ENCODE measurements at places on chromosomes 12 and 14.
A peak's percentile ranks its signal among the peaks of the same experiment; 100 is the strongest.

DNA sequence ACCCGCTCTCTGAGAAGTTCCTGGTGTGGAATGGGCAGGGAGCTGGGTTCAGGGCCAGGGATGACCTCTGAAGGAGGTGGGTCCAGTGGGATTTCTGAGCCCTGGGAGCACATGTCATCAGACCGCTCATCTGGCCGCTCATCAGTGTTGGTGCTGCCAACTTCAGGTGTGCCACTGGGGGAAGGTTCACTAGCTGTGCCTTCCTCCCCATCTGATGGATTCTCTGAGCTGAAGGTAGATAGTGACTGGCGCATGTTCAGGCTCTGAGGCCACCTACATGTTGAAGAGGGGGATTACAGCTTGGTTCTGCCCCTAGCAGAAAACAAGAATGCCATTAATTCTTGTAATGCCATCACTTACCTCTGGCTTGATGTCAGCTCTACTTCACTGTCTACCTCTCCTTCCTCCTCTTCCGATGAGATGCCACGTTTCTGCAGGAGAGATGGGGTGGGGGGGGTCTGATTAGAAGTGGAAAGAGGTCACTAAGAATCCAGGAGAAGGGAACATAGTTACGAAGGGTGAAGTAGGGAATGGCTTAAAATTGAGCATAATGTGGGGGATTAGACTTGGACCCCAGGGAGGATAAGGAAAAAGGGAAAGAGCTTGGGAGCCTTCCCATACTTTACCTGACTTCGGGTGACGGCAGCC lies 17.2 kb downstream of the MAP3K12 start:
- DNase-seq: no peak

DNA sequence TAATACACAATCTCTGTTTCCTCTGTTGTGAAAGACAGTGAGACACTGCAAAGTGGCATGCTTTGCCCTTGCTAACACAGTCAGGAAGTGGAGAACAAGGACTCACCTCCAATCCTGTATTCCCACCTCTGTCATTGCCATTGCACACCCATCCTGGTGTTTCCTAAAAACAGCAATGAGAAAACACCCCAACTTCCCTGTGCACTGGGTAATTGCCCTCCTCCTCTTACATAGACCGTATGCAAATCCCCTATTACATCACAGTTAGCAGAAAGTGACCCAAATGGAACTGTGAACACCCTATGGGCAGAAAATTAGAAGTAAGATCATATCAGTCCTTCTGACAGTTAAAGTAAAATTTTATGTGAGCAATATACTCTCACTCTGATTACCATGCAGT lies 355.5 kb downstream of the BCL11B start:
- DNase-seq: no peak

- DNase-seq: no peak
These were observed 501 bp downstream of the C1R start for GRCh38 chr12:7091660-7092228.

GRCh38 chr12:18681818-18682217 lies 56.0 kb downstream of the PLCZ1 start:
- DNase-seq: no peak

DNA sequence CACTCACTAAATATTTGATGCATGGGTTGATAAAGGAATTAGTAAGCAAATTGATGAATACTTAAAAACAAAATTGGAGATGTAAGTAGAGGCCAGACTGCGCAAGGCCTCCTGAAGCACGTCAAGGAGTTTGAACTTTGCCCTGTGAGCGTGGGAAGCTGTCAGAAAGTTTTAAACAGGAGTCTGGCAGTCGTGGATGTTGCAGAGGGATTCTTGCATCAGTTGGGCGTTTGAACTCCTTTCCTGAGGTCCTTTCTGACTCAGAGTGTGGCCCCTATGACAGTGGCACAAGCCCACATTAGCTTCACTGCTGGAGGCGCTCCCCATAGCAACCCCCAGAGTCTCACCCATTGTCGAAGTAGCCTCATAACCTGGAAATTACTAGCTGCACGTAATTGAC lies 17.9 kb upstream of the IL22 start:
- DNase-seq: no peak

GRCh38 chr14:100526632-100527031 lies 60.6 kb downstream of the BEGAIN start:
- no peak for DNase-seq

- no peak for DNase-seq
These were observed 90.9 kb upstream of the MDM1 start for GRCh38 chr12:68422956-68423574.

- DNase-seq: no peak
These were observed 126.7 kb upstream of the TMEM260 start for GRCh38 chr14:56452940-56453339.

DNA sequence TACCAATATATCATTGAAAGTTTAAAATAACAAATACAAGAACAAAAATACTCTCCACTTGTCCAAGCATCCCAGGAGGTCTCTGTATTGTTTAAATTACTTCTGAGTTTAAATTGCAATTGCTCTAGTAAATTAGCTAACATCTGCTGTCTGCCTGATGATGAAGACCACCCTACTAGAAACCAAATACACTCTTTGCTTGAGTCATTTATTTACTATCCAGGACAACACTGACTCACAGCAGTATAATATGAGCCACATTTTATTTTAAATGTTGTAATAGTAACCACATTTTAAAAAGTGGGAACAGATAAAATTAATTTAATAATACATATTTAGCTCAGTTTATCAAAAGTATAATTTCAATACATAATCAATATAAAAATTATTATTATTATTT lies 62.9 kb upstream of the EEA1 start:
- no peak for DNase-seq

- DNase-seq: no peak
These were observed 242.2 kb upstream of the OR4E1 start for GRCh38 chr14:21915826-21916225.

DNA sequence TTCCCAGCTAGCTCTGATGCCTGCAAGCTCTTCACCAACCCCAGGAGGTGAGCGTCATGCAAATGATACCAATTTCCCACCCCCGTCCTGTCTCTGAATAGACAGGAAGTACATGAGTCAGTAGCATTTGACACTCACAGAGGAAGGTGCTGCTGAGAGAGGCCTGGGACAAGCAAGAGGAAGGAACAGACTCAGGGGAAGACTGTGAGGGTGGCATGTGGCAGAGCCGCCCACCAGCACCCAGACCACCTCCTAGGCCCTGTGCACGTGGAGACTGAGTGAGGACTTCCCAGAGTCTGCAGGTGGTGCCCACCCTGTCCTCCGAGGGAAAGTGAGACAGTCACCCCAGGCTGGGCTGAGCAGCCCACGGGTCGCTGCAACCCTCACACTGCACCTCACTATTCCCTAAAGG lies 199.5 kb upstream of the SFSWAP start:
- DNase-seq: peak; percentile 20

DNA sequence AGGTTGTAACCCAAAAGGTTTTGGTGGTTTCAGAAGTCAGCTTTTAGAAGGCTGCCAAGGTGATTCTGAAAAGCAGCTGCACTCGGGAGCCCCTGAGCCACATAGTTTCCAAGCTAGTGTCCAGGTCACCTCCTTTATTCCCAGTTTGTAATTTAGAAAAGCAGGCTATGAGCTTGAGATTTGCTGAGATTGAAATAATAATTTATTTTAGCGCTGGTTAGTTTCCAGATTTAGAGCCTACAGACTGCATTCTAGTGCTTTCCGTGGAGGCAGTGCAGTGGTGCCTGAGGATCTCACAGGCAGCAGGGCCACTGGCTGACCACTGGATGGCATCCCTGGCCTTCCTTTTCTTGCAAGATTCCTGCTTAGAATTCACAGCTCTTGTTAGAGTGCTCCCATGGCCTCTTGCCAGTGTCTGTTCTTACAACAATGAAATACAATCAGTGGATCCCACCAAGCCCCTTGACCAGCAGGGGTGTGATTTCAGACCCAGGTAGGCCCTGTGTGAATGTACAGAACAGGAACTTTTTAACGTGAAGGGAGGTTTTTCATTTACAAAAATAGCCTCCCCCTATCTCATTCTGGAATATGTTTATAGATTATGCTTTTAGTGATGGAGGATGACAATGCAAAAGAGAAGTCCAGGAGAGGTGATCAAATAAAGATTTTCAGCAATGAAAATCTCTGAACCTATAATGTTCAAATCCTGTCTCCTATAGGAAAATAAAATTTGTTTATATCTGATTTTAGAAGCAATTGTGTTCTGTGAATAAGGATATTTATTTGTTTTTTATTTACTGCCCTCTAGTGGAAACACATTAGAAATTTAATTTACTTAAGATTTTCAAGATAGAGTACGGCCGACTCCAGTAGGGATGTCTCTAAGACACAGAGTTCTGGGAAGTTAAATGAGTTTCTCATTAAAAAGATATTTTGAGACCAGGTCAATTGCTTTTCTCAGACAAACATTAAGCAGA lies 362.1 kb upstream of the STXBP6 start:
- DNase-seq: peak; percentile 42

DNA sequence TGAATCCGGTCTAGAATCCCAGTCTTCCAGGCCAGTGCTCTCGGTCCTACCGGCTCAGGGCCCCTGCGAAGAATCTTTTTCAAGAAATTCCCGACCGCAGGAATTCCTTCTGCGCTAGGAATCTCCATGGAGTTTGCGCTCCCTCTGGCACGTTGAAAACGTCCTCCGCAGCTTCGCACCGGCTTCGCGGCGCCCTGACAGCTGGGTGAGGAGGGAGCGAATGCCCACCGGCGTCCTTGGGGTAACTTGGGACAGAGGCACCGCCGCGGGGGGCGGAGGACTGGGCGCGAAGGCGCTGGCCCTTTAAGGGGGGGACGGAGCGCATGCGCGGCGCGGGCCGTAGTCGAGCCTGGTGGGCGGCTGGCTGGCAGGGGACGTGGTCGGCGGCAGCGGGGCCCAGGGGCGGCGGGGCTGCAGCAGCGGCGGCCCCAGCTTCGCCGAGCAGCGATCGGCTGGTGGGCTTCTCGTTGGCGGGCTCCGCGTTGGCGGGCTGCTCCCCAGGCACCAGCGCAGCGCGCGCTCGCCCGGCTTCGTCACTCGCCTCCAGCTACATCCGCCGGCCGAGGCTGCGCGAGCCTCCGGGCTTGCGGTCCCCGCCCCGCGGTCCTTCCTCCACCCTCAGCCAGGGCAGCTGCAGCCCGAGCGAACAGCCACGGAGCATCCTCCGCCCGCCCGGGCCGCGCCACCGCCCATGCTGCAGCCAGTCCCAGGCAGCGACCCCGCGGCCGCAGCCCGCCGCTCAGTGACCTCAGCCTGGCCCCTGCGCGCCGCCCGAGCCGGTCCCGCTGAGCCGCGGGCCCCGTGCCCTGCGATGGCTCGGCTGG lies at the start of gene VASH1:
TSS of gene VASH1 (plus strand) at position 333 of the 824 bp plus-strand sequence. CDS start 1,354 bp downstream, outside the sequence.
- DNase-seq: peak; percentile 68

DNA sequence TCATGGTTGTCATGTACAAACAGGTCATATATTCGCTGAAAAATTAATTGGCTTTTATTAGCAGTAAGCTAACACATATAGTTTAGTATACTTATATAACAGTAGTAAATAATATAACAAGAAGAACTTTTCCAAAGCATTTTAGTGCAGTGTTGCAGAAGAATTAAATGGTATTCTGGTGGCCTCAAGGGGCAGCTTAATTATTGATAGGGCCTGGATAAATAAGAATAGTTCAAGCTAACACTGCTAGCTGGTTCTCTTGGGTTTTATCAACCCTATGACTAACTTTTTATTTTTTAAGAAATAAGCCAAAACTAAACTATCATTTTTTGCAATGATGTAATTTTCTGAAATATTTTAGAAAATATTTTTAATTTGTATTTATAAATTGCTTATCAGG lies 152.1 kb downstream of the SRGAP1 start:
- no peak for DNase-seq

DNA sequence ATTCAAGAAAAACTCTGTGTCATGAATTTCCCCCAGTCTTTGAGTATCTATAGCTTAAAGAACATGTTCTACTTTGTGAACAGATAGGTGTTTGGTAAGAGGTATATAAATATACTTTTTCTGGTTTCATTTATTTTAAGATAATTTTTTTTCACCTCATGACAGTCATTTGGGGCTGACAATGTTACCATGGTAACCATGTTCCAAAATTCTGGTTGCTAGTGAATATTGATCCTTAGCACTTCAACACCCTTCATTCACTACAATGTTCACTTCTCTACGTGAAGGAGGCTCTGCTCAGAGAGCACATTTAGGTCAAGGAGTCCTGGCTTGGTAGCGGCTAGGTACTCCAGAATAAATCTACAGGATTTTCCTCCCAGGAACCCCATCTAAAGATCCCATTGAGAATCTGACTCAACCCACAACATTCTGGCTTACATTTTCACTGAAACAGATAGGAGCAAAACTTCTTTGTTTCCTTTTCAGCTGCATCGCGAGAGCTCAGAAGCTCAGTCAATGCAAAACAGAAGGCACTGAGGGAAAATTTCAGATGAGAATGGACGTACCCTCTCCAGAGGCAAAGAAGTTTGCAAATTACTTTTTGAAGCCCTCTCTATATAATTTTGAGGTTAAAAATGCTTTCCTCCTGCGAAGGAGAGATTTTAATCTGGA lies 93.6 kb downstream of the ARF6 start:
- no peak for DNase-seq

DNA sequence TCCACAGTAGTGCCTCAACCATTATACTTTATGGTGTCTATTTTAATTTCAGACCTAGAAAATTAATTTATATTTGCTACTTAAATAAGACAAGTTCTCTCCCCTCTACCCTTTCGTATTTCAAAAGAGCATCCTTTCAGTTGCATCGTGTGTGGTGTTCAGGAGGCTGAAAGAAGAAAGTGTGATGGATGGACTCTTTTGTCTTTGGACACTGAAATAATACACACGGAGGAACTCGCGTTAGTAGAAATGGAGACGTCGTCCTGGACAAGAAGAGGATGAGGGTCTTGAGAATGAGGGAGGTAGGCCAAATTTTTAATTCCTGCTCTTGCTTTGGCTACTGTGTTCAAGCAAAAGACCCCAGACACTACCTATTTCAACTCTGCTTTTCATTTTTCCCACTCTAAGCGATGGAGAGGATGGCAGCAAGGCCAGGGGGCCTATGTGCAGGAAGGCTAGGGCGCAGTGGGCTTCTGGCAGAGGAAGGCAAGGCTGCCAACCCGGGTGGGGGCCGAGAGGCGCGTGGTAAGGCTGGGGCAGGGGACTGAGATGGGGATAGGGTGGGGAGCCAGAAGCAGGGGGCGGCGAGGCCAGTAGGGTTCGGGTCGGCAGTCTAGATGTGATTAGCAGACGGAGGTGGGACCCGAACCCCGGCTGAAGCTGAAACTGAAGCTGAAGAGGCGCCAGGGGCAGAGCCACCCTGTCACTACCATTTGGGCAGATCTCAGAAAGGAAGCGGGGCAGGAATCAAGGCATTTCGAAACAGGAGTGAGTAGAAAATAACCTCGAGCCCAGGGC lies 722 bp downstream of the TMED8 start:
- peak; percentile 4 for DNase-seq

DNA sequence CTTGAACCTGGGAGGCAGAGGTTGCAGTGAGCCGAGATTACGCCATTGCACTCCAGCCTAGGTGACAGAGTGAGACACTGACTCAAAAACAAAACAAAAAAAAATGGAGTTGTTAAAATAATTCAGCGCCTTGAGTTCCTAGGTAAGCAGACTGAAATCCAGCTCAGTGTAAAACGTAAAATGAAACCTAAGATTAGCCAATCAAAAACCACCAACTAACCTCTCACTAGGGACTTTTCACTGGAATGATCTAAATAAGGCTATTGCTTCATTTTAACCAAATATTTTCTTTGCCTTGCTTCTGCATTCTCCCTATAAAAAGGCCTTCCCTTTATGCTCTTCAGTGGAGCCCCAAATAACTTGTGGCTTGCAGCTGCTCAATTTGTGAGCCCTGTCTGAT lies 91.6 kb upstream of the HIF1A start:
- DNase-seq: no peak

GRCh38 chr12:41709012-41709411 lies 435.7 kb downstream of the GXYLT1 start:
- DNase-seq: no peak

Measured in endothelial cell (in vitro differentiated cells).